ENCODE measurements at places on chromosomes 16 and 17. TPM values are rescaled to one million over a fixed set of nuclear protein-coding genes. Genes with fewer than 3 reads are reported as not detected.

MEOX1 gene
- total RNA-seq = 12.5 TPM

MAFG gene
- 8.9 TPM for total RNA-seq

PCGF2 gene
- total RNA-seq = 3.1 TPM

TSNAXIP1 gene
- 0.52 TPM for total RNA-seq

WNT9B gene
- not detected for total RNA-seq

KRT27 gene
- not detected for total RNA-seq

HOXB1 gene
- total RNA-seq = not detected
